Esophagus mucosa (tissue), 1 donor: ENCODE measurements at places on chromosomes 2 and 18. TPM values are rescaled to one million over a fixed set of nuclear protein-coding genes. Genes with fewer than 3 reads are reported as not detected.

Gene SKA1
- total RNA-seq, result 7.0 TPM

Gene HOXD13
- total RNA-seq, result not detected

GRCh38 chr2:119422360-119423107 lies 9.1 kb upstream of the TMEM37 start:
- ATAC-seq, result no peak

DNA sequence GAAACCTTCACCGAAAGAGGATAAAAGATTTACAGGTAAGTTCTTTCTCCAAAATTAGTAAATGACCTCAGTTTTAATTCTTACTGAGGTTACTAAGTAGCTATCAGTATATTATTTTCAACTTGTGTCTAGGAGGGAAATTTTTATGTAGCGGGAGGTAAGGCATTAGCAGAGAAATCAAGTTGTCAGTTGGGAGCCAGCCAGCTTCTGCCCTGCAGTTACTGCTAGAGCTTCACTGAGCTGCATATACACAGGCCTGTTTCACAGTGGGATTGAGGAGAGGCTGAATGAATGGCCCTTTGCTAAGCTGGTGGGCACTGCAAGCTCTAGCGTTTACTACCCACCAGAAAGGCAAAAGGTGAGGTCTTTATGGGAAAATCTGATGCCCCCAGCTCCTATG lies 105.7 kb downstream of the ACAA2 start:
- ATAC-seq, result no peak

- peak; percentile 37 for ATAC-seq
These were observed 8.4 kb downstream of the ASB1 start for GRCh38 chr2:238434846-238435751.

GRCh38 chr18:23330423-23330822 lies 122.7 kb upstream of the RIOK3 start:
- peak; percentile 79 for ATAC-seq

Gene TUBA4A
- 138 TPM for total RNA-seq

DNA sequence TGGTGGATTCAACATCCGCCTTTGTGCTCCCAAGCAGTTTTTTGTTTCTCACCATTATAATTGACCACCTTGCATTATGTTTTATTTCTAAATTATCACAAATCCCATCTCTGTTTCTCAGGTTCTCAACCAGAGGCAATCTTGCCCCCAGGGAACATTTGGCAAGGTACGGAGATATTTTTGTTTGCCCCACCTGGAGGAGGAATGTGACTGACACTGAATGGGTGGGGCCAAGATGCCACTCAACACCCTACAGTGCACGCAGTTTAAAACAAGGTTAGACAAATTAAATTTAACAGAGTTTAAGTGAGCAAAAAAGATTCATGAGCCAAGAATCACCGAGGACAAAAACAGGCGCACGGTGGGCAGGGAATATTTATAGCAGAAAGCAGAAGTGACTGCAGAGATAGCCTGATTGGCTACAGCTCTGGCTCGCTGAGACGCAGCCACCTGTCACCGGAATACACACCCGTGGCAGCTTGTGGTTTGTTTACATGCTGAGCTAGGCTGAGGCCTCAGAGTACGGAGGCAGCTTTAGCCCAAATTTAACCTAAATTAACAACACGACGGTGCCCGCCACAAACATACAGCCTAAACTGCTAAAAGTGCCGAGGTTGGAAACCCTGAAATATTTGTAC lies 150.0 kb upstream of the ALKAL2 start:
- ATAC-seq, result peak; percentile 81

Gene CDK15
- 0.12 TPM for total RNA-seq

DNA sequence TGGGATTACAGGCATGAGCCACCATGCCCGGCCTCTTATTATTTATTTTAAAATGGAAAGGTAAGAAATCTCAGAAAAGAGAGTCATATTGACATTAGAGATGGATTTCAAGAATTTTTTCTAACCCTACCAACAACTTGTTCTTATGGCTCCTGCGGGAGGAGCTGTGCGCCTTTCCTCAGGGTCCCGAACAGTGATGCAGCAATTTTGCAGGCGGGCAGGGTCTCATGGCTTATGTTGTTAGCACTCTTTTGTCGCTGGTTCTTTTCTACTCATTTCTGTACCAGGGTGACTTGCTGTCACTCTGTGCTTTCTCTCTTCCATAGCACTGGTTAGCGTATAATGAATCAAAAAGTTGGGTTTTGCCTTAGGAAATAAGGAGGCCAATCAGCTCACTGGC lies 148.8 kb upstream of the DLGAP1 start:
- no peak for ATAC-seq

GRCh38 chr2:32758232-32758631 lies 130.4 kb downstream of the TTC27 start:
- no peak for ATAC-seq

DNA sequence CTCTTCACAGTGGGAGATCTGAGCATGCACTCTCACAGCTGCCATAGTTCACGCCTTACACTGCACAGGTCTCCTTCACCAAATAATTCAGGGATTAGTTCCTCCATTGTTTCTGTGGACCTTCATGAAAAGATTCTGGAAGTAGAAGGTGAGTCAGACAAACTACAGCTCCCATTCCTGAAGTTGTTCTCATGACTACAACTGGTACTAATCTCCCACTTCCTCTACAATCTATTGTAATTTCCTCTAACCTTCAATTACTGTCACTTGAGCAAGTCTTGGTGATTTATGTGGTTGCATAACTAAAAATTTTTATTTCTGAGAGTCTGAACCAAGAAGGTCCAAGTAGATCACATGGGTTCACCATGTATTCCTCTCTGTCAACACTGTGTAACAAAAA lies 128.7 kb downstream of the XIRP2 start:
- ATAC-seq, result no peak

DNA sequence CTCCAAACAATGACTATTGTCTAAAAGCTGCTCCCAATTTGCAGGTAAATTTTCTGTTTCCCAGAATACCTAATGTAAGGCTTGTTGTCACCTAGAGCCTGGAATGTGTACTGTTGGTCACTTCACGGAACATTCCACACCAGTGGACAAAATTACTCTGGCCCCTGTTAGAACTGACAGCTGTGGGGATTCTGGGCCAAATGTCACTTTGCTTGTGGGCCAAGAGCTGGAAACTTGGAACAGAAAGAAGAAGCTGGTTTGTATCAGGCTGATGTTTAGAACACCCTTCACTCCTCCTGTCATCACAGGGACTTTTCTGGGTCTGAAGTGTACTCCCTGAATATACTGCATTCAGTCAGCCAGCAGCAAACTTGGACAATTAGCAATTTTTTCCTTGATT lies 495.6 kb upstream of the SYT4 start:
- no peak for ATAC-seq

DNA sequence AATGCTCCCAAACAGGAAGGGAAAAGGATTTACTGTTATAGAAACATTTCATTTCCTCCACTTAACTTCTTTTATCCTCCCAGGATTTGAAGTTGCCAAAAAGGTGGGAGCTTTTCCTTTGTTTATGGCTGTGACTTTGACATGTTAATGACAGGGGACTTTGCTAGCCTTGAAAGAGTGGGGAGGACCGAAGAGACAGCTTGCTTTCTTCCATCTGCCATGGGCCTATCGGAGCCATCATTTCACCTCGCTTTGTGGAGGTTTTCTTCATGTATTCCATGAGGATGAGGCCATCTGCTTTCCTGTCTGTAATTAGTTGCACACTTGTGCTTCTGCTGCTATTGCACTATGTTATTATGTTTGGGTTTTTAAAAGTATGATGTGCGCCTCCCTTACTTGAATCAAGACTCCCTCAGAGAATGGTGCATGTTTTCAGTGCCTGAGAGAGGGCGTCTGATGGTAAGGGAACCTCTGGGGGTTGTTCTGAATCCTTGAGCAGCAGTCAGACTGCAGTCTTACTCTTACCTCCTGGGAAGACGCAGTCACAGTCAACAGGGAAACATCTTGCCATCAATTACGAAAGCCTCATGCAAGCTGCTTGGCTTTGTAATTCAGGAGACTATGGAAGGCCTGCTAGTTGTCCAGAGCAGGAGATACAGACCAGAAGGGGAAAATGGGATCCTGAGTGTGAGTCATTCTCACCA lies 173.3 kb upstream of the MGAT5 start:
- no peak for ATAC-seq

Gene CCDC74B
- total RNA-seq, result 0.40 TPM

Gene SRD5A2
- total RNA-seq, result not detected

Gene SATB2
- total RNA-seq, result 1.1 TPM

- peak; percentile 98 for ATAC-seq
These were observed at the start of gene E2F6 for GRCh38 chr2:11465485-11466306. Gene E2F6, minus strand, starts transcription at chr2:11466161. Its CDS starts 282 bp downstream, at chr2:11465879.

GRCh38 chr2:223619486-223620129 lies 17.4 kb upstream of the SCG2 start:
- ATAC-seq, result peak; percentile 31

Gene AUP1
- 74.2 TPM for total RNA-seq

Gene IL1F10
- total RNA-seq, result not detected
